ENCODE measurements at places on chromosomes 11 and 22.
A peak's percentile ranks its signal among the peaks of the same experiment; 100 is the strongest.

GRCh38 chr11:118882491-118882890, 1.2 kb upstream of the CXCR5 start:
- DNase-seq, result no peak

DNA sequence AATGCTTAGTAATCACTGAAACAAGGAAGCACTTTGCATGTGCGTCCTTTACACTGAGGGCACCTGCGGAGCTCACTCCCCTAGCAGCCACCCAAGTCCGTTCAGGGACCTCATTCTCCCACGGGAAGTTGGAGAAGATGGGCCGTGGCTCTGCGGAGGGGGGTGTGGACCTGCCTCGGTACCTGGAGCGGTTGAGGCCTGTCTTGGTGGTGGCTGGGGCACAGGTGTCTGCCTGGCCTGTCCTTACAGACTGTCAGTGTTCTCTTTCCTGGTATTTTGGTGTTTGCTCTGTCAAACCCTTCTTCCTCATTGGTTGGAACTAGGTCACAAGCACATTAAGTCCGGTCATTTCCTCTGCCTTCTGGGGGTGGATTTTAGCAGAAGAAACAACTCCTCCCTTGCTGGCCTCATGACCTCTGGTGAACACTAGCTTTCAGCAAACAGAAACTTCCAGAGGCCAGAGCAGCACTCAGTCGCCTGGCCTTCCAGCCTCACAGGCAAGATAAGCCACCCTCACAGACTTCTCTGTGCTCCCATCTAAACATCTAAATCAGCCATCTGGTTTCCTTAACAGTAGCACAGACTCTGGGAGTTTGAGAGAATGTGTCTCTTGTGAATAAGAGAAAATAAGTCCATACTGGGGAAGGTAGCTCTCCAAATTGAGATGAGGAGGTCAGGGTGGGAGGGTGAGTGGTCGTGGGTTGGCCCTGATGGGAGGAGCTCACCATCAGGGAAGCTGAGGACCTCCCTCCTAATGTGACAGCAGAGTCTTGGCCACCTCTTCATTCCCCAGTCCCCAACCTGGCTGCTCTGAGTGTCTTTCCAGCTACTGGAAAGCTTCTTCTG, 8.6 kb downstream of the SNAP29 start:
- DNase-seq, result no peak

GRCh38 chr22:29171721-29172120, 34.0 kb upstream of the EMID1 start:
- DNase-seq, result no peak

DNA sequence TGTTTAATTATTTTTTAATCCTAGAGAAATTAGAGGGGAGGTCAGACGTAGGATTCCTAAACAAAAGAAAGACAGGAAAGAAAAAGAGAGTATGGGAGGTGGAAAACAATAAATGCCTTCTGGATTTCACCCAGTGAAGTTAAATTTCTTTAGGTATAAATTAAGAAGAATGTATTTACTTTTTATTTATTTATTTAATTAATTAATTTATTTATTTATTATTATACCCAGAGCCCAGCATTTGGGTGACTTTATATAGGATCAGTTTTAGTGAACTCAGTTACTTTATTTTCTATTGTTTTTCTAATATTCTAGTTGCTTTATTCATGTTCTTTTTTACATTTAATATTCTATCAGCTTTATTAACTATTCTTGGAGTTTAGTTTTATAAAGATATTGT, 551.8 kb downstream of the LUZP2 start:
- no peak for DNase-seq

- DNase-seq, result no peak
These were observed 442.2 kb downstream of the BUD13 start for GRCh38 chr11:116330439-116331185.

DNA sequence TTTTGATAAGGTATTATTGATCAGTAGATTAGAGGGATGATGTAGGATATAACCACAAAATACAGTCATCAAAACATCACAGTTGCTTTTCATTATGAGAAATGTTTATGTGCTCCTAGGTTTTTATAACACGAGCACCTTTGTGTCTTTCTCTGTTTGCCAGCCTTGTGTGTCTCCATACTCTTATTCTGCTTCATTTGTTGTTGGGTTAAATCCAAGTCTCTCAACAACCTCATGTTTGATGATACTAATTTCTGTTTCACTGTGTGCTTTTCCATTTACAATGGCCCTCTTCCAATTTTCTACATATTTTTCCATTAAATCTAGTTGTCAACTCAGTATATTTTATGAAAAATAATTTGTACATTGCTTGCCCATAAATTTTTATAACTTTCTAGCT, 107.7 kb upstream of the POU2AF2 start:
- DNase-seq, result no peak

DNA sequence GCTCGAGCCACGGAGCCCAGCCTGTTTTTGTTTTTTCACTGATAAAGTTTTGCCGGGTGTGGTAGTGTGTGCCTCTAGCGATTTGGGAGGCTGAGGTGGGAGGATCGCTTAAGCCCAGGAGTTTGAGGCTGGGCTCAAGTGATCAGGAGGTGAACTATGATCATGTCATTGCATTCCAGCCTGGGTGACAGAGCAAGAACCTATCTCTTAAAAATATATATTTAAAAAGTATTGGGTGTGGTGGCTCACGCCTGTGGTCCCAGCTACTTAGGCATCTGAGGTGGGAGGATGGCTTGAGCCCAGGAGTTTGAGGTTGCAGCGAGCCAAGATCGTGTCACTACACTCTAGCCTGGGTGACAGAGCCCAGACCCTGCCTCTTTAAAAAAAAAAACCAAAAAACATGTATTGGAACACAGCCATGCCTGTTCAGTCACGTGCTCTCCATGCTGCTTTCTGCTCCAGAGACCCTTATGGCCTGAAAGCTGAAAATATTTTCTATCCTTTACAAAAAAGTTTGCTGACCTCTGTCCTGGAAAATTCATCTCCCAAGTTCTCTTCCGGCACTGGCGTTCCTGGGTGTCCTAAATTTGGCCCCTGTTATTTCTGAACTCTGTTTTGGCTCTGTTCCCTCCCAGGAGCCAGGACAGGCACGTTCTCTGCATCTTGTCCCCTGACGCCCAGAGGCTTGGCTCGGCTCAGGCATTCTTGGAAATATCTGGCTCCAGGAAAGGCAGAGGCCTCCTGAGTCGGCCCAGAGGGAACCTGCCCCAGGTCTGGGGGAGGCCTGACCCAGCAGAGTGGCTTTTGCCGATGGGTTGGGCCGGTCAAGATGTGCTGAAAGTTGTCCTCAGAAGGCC, 61.3 kb upstream of the PPP6R3 start:
- no peak for DNase-seq

DNA sequence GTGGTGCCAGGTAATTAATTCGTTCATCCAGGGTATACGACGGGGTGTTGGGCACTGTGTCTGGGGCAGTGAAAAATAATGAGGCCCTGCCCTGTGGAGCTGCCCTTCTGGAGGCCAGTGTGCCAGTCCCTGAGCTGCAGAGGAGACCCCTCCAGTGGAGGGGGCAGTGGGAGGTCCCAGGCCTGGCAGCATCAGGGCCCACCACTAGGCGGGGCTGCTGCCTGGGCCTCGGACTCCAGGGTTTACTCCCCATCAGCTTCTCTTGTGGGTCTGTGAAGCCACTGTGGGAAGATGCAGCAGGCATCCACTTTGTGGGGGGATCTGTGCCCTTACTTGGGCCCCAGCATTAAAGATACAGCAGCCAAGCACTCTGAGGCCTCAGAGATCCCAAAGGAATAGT, 17.4 kb upstream of the TMPRSS6 start:
- no peak for DNase-seq

- no peak for DNase-seq
These were observed 41.7 kb downstream of the HORMAD2 start for GRCh38 chr22:30121960-30122359.

DNA sequence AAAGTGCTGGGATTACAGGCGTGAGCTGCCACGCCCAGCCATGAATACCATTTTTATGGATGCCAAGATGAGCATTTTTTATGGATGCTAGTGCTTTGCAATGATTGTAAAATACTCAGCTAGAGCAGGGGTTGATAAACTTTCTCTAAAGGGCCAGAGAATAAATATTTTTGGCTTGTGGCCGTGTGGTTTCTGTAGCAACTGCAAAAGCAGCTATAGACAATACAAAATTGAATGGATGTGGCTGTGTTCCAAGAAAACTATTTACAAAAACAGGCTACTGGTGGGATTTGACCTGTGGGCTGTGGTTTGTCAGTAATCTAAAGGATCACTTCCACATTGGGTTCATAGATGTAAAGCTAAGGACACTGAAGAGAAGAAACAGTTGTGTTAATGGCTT, 56.0 kb downstream of the COMMD9 start:
- DNase-seq, result peak; percentile 71

DNA sequence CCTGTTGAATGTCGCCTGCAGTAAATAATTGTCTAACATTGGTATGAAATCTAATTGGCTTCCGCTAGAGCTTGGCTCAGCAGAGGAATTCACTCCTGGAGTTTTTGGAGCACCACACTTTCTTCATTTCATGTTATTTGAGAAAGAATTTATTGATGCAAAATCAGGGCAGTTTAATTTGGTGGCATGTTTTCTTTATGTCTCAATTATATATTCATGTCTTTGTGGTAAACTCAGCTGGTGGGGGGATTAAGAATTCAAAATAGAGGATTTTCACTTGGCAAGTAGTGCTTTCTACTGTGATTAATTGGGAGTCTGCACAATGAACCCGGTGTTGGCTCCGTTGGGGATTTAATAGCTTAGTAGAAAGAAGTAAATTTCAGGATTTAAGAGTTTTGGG, 784.4 kb downstream of the NTM start:
- no peak for DNase-seq

- DNase-seq, result no peak
These were observed 80.0 kb downstream of the CTTN start for GRCh38 chr11:70478166-70478890.

All from right renal cortex interstitium (tissue), 3 donors.